ENCODE measurements at places on chromosomes 13 and 19.

DNA sequence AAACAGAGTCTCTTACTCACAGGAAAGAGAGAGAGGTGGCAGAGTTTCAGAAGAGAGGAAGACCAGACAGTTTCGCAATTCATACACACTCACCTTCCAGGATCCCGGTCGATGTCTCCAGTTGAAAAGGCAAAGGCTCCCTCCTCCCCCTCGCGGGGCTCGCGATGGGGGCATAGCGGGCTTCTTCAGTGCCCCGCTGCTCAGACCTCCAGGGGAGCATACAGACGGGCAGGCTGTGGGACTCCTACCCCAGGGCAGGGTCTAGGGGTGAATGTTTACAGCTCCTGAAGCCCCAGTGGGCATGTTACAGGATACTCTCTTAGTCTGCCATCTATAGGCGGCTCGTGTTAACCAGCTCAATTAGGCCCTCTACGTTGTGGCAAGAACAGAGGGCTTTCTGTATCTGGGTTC lies 139.2 kb downstream of the SLITRK5 start:
- no peak for DNase-seq

GRCh38 chr13:44299152-44299943 lies 74.3 kb upstream of the SERP2 start:
- no peak for DNase-seq

DNA sequence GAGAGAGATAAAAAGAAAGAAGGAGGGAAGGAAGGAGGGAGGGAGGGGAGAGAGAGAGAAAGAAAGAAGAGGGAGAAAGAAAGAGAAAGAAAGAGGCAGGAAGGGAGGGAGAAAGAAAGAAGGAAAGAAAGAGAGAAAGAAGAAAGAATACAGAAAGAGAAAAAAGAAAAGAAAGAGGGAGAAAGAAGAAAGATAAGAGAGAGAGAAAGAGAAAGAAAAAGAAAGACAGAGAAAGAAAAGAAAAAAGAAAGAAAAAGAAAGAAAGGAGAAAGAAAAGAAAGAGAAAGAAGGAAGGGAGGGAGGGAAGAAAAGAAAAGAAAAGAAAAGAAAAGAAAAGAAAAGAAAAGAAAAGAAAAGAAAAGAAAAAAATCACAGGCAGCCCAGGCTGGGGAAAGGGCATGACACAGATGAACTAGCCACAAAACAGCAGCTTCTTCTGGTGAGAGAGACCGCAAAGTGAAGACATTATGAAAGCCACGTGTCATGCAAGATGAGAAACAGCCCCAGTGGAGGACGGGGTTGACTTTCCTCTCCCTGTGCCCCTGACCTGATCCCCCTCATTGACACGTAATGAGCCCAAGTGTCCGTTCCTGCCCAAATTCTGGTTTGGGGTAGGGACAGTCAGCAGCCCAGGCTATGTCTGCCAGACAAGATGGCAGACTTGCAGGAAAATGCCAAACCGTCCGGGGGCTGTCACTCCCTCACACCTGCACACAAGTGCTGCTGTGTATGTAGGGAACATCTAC lies 102.1 kb downstream of the INSR start:
- no peak for DNase-seq

DNA sequence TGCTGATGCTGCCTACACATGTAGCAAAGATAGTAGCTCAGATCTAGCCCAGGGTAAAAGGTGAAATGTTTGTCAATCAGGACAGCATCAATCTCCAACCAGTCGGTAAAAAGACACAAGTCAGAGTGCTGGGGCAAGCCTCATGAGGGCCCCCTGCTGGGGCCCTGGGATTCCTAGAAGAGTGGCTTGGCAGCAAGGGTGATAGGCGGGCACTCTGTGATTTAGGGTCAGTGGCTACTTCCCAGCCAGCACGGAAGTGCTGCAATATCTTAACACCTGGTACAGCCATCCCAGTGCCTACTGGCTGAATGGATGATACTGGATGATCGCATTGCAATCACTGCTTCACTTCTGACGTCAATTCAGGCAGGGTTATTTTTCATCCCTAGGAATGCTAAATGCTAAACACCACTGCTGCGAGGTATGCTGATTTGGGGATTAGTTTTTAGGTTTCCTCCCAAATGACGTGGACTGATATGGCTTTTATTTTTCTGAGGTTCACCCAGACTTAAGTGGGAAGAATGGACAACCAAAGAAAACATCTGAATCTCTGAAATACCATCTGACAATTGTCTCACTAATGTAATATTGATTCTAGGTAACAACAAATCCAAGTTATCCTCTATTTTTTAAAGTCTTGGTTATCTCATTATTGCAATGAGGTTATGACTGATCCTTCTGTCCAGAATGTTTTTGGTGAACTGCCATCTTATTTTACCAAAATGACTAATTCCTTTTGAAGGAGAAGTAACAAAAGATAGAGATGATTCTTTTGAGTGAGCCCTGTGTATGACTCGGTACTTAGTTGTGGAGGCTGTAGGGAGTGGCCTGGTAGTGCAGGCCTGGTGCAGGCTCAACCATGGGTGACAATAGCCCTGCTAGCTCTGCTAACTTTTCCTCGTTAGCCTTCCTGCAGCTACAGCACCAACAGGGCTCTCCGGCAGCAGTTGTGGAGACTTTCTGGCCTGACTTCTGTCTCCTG lies 432.5 kb downstream of the FGF9 start:
- peak; percentile 22 for DNase-seq

DNA sequence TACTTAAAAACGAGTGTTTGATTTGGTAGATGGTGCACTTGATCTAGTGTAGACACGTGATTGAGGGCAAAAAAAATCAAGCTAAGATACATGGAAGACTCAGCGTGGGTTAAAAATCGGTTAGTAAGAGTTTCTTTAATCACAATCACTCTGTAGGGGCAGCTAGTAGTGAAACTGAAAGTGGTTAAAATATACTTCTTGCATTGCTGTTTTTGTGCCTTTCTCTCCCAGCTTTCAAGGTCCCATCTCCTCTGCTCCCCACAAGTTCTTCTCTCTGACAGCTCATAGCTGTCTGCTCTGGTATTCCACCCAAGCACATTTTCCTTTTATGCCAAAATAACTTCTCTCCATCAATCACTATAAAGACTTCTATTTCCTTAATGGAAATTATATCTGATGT lies 1089.7 kb downstream of the EFNB2 start:
- no peak for DNase-seq

DNA sequence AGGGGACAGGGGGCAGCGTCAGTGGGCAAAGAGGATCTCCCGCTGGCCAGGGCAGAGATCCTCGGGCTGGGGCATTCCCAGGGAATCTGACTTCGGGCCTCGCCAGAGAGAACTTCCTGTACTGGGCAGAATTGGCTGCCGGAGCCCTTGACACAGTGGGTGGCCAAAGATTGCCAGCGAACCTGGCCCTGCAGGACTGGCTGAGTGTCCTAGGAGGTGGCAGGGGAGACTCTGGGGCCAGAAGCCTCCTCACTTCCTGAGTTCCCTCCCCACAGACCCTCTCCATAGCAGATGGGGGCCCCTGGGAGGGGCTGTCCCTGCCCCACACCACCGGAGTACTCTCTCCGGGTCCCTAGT lies 19.3 kb downstream of the DPP9 start:
- no peak for DNase-seq

GRCh38 chr19:7515645-7516151 lies at the start of gene ZNF358:
TSS of gene ZNF358 (plus strand) at chr19:7516103. CDS start at chr19:7519243, 3,140 bp downstream.
- DNase-seq = peak; percentile 94

DNA sequence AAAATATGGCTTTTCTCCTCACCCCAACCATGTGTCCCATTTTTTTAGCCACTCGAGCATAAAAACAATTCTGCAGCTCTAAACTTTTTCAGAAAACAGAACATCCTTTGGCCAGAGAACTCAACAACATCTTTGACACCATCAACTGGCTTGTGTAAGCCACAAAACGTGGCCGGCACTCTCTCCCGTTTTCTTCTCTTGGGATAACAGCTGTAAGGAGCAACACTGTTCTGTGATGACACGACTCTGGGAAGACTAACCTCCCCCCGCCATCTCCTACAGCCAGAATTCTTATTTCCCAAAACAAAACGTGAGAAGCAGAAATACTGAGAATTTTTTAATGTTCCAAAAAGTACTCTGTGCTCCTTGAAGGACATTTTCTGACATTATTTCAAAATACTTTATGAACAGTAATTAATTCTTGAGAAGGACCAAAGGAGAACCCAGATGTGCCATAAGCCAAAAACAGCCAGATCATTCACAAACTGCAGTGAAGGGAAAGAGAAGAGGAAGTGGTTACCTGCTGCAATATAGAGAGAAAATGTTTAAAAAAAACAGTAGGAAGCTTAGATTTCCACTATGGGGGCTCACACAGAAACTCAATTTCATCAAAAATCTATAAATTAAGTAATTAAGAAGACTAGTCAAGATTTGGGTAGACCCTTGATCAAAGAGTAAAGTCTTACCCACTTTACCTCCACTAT lies 25.8 kb downstream of the COL4A1 start:
- no peak for DNase-seq

GRCh38 chr13:54614726-54615125 lies 1586.1 kb downstream of the OLFM4 start:
- DNase-seq = no peak

DNA sequence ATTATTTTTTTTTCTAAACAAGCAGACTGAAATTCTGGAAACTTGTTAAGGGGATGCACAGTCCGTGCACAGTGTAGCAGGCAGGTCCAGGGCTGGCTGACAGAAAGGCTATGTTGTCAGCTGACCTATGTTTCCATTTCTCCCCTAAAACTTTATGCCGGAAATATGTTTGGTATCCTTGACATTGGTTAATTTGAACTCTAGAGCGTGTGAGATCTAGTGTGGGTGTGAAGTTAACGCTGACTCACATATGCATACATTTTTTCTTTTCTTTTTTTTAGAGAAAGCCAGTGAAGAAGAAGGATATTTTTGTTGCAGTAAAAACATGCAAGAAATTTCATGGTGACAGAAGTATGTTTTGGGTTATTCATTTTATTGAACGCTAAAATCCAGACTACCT lies 76.6 kb downstream of the B3GLCT start:
- DNase-seq = no peak

DNA sequence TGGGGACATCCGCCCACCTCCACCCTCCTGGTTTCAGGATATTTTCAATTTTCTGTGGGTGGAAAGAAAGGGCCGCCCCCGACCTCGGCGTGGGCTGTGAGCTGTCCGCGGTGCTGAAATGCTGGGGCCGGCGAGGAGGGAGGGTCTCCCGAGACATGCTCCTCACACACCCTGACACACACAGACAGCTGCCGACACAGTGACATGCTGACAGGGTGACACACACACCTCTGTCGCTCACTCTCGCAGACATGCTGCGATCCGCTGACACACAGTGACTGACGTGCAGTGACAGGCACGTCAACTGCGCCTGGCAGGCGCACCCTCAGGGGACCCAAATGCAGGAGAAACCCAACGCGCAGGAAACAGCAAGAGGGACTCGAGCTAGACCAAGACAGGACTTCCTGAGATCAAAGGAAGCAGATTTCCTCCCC lies 25.1 kb upstream of the MEIS3 start:
- DNase-seq = no peak

GRCh38 chr19:4058693-4059452 lies 7.8 kb downstream of the ZBTB7A start:
- no peak for DNase-seq
